Mononuclear cell (primary cell): ENCODE measurements at places on chromosomes 4 and X. TPM values are rescaled to one million over a fixed set of nuclear protein-coding genes. Genes with fewer than 3 reads are reported as not detected.

Gene GAGE2A
- total RNA-seq: not detected

Gene UGT2B10
- total RNA-seq: not detected

Gene MAGEA4
- 0.31 TPM for total RNA-seq

Gene FAM9C
- total RNA-seq: not detected

Gene UFSP2
- total RNA-seq: 14.6 TPM

Gene GPRASP2
- 1.8 TPM for total RNA-seq

Gene REELD1
- total RNA-seq: 0.31 TPM

Gene SASH3
- 132 TPM for total RNA-seq

Gene SOWAHB
- total RNA-seq: not detected

Gene UPF3B
- 2.3 TPM for total RNA-seq

Gene ZNF518B
- 60.8 TPM for total RNA-seq

Gene DCLK2
- 0.31 TPM for total RNA-seq

Gene PRSS48
- total RNA-seq: not detected

Gene PIM2
- 239 TPM for total RNA-seq

Gene PRDM8
- total RNA-seq: 4.8 TPM

Gene UGT8
- total RNA-seq: 3.3 TPM

Gene PDGFC
- 6.9 TPM for total RNA-seq

Gene CSAG3
- not detected for total RNA-seq

Gene CFAP299
- total RNA-seq: 0.10 TPM

Gene PPP1R2C
- 6.0 TPM for total RNA-seq

Gene MAGEA11
- total RNA-seq: not detected

Gene EDNRA
- total RNA-seq: under 0.01 TPM

Gene PNMA6F
- not detected for total RNA-seq

Gene FAM13A
- 7.9 TPM for total RNA-seq

Gene GLRA3
- not detected for total RNA-seq

Gene GRIA3
- total RNA-seq: 0.10 TPM

Gene EREG
- 240 TPM for total RNA-seq

Gene CXCL5
- total RNA-seq: 9.6 TPM

Gene NEUROG2
- total RNA-seq: not detected

Gene ITIH6
- not detected for total RNA-seq

Gene TRO
- total RNA-seq: 0.73 TPM

Gene LEF1
- total RNA-seq: 327 TPM

Gene C4orf36
- not detected for total RNA-seq

Gene ENPEP
- total RNA-seq: 0.73 TPM

Gene CT83
- total RNA-seq: not detected

Gene ZNF718
- 5.5 TPM for total RNA-seq

Gene MAGEH1
- total RNA-seq: 21.3 TPM

Gene SSX1
- not detected for total RNA-seq

Gene MAMLD1
- 0.10 TPM for total RNA-seq

Gene PDK3
- 21.0 TPM for total RNA-seq

Gene DBET
- not detected for total RNA-seq

Gene NAA11
- not detected for total RNA-seq

Gene CYLC1
- total RNA-seq: not detected

Gene INPP4B
- total RNA-seq: 46.9 TPM

Gene JAKMIP1
- 1.4 TPM for total RNA-seq

Gene TCEAL3
- total RNA-seq: 2.4 TPM

Gene MAGEB6
- total RNA-seq: not detected

Gene NXF2B
- not detected for total RNA-seq

Gene MFSD8
- total RNA-seq: 47.6 TPM

Gene ITGB1BP2
- 0.84 TPM for total RNA-seq

Gene RENBP
- 11.1 TPM for total RNA-seq

Gene F8A3
- 1.5 TPM for total RNA-seq

Gene ARX
- total RNA-seq: under 0.01 TPM

Gene LGI2
- total RNA-seq: not detected

Gene NOX1
- not detected for total RNA-seq

Gene UGT2B11
- total RNA-seq: not detected

Gene HMGN5
- 0.21 TPM for total RNA-seq

Gene SPATA4
- total RNA-seq: not detected
